ENCODE measurements at places on chromosomes 11 and 22. TPM values are rescaled to one million over a fixed set of nuclear protein-coding genes. Genes with fewer than 3 reads are reported as not detected.

TECTA gene
- 3.1 TPM for total RNA-seq

TST gene
- total RNA-seq, result 82.1 TPM

SNU13 gene
- 226 TPM for total RNA-seq

CCS gene
- 13.8 TPM for total RNA-seq

FAM181B gene
- 3.7 TPM for total RNA-seq

FIBIN gene
- 25.5 TPM for total RNA-seq

EPS8L2 gene
- total RNA-seq, result 7.5 TPM

PRR33 gene
- 0.33 TPM for total RNA-seq

MS4A12 gene
- not detected for total RNA-seq

OR52N4 gene
- not detected for total RNA-seq

GGTLC2 gene
- total RNA-seq, result not detected

UBASH3B gene
- 1.7 TPM for total RNA-seq

GPR83 gene
- total RNA-seq, result not detected
